ENCODE measurements at places on chromosomes 13 and 19.

- DNase-seq = no peak
Observed at GRCh38 chr13:59950266-59950665, 213.5 kb downstream of the DIAPH3 start.

GRCh38 chr19:44745341-44745831 lies 3.1 kb upstream of the BCL3 start:
- no peak for DNase-seq

GRCh38 chr19:5691822-5692722 lies 2.0 kb downstream of the RPL36 start:
- no peak for DNase-seq

GRCh38 chr13:74731731-74732130 lies 597.5 kb upstream of the KLF12 start:
- no peak for DNase-seq

DNA sequence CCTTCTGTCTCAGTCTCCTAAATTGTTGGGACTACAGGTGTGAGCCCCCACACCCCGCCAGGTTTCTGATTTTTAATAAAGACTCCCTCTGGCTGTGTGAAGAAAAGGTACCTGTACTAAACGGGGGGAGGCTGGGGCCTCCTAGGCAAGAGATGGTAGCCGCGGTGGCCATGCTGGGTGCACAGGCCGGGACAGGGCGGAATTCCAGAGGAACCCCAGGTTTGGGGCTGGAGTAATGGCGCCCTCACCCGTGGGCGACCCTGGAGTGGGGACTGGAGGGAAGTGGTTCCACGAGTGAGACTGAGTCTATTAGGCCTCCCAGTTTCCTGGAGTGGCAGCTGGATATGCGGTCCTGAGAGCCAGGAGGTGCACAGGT lies 1.6 kb upstream of the CBARP start:
- DNase-seq = no peak

All from activated effector memory CD4-positive, alpha-beta T cell treated with anti-CD3 and anti-CD28 coated beads, Interleukin-2, amount 50 U/mL, for 16 hours (primary cell).